ENCODE measurements at places on chromosomes 12 and 14.

DNA sequence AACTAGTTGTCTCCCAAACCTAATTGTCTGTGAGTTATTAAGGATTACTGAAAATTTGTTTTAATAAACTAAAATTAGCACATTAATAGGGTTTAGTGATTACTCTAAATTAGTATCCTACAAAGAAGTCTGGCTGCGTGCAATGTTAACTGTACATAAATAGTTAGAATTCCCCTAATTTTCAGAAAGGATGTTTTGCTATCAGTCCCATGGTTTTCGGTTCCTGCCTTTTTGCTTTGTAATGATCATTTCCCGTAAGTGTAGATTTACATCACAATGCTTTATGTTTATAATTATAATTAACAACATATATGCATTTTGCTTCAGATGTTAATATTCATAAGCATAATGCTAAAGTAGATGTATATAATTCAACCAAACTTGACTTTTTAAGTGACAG, 19.8 kb upstream of the LYZ start:
- no peak for DNase-seq

DNA sequence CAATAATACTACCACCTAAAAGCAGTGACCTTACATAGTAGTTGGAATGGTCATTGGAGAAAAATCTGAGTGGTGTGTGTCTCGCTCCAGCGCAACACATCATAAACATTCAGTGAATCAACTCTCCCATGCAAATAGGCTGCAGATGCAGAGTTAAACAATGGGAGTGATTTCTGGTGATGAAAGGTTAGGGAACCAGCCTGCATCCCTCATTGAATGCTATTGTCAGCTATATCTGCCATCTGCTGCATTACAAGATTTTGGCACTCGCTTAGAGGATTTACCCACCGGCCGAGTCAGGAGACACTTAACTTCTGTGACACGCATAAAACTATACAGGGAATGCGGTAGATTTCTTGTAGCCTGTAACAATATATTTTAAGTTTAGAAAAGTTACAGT, 900.9 kb downstream of the FLRT2 start:
- no peak for DNase-seq

DNA sequence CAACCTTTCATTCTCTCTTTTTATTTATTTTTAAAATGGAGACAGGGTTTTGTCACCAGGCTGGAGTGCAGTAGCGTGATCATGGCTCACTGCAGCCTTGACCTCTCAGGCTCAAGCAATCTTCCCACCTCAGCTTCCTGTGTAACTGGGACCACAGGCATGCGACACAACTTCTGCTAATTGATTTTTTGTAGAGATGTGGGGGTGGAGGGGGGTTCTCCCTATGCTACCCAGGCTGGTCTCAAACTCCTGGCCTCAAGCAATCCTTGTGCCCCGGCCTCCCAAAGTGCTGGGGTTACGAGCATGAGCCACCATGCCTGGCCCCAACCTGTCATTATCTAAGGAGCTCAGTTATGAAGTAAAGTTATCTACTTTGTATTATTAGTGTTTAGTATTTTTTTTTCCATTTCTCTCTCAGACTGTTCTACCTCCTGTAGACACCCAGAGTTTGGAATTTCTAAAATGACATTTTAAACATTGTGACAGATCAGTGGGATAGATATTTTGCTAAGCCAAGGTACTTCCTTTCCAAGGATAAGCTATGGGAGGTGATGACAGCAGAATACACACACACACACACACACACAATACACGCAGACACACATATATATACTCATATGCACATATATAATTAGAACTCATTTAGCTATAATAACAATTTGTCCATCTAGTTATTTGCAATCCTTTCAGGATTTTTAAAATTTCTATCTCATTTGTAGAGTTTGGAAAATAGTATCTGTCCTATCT, 2.1 kb upstream of the USP44 start:
- no peak for DNase-seq

- DNase-seq, result no peak
Measured at GRCh38 chr14:81638656-81639280, 105.1 kb upstream of the SEL1L start.

DNA sequence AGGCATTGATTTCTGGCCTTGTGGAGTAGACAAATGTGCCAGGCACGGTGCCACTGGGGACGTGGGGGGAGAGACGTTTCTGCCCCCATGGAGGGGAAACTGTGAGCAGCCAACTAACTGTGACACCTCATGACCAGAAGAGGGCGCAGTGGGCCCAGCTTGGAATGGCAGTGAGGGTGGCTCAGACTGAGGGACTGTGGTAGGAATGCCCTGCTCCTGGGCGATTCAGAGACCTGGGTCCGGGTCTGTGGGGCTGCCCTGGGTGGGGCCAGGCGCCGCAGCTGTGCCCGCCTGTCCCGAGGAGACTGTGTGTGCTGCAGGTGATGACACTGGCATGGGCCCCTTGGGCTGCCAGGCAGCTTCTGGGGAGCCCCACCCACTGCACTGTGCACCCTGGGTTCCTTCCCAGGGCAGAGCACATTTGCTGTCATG, 60.6 kb downstream of the SLC25A47 start:
- DNase-seq, result peak; percentile 87

- DNase-seq, result no peak
Measured at GRCh38 chr12:89307474-89308253, 44.6 kb downstream of the DUSP6 start.

GRCh38 chr12:104538891-104539462, 82.2 kb downstream of the CHST11 start:
- no peak for DNase-seq

DNA sequence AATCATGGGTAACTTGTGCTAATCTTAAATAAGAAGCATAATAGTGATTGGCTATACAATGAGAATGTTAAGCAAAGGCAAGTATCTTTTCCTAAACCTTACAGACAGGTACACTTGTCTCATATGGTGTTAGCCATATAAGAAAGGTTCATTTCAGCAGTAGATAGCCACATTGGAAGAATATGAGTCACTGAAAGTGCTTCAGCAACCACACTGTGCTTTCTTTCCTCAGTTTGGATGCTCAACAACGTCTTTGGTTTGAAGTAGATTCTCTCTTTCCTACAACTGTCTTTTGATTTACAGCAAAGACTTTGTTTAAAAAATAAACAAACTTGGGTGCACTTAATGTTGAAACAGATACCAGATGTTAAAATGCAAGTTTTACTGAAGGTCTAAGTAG, 8.9 kb downstream of the DDHD1 start:
- no peak for DNase-seq

DNA sequence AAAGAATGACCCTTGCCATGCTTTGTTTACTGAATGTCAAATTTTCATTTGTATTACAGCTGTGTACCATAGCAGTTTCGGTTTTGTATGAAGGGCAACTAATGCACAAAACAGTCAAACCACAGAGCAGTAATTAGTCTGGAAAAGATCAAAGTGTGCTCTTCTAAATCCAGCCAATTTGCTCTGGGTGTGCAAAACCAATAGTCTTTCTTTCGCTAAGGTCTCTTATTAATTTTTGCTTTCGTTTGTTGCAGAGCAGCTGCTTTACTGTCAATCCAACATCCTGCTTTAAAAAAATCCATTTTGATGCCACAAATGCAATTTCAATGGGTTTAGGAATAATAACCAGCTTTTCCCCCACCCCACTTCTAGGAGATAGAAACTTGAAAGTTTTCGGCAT, 114.2 kb downstream of the BRMS1L start:
- no peak for DNase-seq

GRCh38 chr14:32657081-32657480, 281.6 kb upstream of the NPAS3 start:
- DNase-seq, result no peak

- no peak for DNase-seq
Measured at GRCh38 chr12:64461634-64462414, 9.9 kb downstream of the TBK1 start.

- DNase-seq, result peak; percentile 93
Measured at GRCh38 chr14:20714593-20715250, 26.2 kb downstream of the ANG start.

- no peak for DNase-seq
Measured at GRCh38 chr12:78145398-78145797, 314.7 kb downstream of the NAV3 start.

- no peak for DNase-seq
Measured at GRCh38 chr14:75411214-75411540, 16.6 kb upstream of the JDP2 start.

GRCh38 chr14:44945264-44945663, 16.5 kb downstream of the KLHL28 start:
- DNase-seq, result no peak

DNA sequence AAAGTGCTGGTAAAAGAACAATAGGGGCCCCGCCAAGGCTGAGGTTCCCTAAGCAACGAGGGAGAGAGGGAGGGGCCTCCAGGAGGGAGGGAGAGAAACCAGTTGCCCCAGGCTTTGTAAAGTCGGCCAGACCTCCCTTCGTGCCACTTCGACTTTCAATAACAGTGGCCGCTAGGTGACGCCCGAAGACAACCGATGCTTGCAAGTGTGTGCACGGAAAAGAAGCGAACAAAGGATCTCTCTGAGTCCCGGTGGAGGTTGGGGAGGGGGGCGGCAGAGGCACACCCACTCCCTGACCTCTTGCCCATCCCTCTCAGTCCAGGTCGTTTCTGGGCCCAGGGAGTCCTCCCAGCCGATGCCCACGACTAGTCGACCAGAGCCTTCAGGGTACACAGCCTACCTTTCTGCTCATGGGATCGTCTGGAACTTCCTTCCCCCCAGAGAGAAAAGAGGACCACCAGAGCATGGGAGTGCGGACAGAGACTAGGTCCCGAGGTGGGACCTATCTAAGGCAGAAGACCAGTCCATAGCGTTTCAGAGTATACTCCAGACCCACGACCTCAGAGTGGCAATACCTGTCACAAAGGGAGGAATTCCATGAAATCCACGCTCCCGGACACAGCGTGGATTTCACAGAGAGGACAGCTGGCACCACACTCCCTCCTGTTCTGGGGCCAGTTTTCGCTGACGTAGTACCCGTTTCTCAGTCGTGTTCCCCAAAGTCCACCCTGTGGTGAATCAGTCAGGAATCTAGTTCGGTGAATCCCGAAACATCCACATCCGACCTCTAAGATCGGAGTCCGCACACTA, 262.7 kb upstream of the ALG10B start:
- DNase-seq, result no peak

DNA sequence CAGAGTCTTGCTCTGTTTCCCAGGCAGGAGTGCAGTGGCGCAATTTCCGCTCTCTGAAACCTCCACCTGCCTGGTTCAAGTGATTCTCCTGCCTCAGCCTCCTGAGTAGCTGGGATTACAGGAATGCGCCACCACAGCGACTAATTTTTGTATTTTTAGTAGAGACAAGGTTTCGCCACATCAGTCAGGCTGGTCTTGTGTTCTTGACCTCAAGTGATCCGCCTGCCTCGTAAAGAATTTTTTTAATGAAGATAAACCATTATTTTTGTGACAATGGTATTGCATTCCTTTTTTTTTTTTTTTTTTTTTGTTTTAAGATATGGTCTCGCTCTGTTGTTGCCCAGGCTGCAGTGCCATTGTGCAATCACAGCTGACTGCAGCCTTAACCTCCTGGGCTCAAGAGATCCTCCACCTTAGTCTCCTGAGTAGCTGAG, 25.8 kb downstream of the ACVR1B start:
- DNase-seq, result no peak

DNA sequence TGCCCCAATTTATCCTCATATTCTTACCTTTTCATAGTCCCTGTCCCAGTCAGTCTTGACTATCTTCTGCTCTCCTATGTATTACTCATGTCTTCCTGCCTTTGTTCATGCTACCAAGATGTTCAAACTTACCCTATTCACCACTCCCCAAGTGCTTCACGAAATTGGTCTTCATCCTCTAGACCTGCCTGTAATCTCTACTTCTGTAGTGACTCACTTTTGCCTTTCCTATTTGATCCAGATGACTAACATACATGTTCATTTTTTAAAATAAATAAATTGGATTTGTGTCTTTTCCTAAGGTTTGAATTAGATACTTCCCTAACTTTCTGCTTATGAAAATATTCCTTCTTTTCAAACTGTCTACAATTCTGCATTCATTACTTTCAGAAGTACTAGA, 107.7 kb upstream of the PPM1H start:
- no peak for DNase-seq

GRCh38 chr12:41935911-41936310, 208.8 kb downstream of the GXYLT1 start:
- DNase-seq, result no peak

GRCh38 chr12:42790761-42791151, 201.2 kb upstream of the PRICKLE1 start:
- no peak for DNase-seq

- no peak for DNase-seq
Measured at GRCh38 chr12:113149361-113150150, at the start of gene CFAP73. CFAP73 (plus strand) TSS chr12:113149724; CDS start chr12:113149858, 134 bp downstream.

GRCh38 chr12:107903341-107904061, 129.0 kb downstream of the ASCL4 start:
- DNase-seq, result peak; percentile 89

DNA sequence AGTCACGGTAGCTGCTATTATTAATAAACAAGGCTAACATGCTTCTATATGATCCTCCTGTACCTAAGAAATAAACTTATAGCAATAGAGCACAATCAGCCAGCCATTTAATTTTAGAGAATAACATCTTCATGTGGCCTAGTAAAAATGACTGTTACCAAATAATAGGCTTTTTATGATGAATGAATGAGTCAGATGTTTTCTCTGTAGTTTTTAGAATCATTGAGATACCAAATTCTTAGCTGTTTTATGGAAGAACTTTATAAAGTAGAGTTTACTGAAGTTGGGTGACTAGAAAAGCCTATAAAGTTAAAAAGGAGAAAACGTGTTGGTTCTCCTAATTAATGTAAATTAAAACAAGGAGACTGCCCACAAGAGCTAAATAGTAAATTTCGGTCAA, 40.7 kb downstream of the WNK1 start:
- no peak for DNase-seq

GRCh38 chr14:105537580-105538474, 11.4 kb downstream of the TMEM121 start:
- peak; percentile 91 for DNase-seq

DNA sequence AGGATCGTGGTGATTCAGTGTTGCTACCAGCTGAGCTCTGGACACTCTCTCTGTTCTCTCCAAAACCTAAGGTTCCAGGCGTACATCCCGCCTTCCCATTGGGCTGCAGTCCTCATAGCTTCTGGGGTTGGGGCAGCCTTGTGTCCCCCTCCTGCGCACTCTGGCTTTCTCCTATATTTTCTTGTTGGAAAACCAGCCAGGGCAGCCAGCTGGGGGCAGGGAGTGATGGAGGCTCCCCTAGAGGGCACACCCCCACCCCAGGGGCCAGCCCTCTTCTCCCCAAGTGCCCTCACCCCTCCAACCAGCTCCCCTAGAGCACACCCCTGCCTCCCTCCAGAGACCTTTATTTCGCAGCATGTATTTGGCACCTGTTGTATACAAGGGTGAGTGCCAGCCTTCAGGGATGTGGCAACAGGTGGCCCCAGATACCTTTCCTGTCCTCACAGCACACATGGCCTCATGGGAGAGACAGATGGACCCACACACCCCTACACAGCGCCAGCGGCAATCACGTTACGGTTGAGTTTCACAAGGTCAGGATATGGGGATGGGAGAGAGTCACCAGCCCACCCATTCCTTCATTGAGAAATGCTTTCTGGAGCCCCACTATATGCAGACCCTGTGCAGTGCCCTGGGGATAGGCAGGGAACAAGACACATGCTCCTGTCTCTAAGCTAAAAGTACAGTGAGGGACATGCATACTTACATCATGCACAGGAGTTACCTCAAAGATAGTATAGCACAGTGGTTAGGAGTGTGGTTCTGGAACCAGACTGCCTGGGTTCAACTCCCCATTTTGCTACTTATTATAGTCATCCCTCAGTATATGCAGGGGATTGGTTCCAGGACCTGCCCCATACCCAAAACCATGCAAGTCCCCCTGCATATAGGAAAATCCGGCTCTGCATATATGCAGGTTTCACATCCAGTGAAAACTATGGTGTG, 141.1 kb downstream of the PHETA1 start:
- DNase-seq, result no peak
